Activated gamma-delta T cell (primary cell): ENCODE measurements at places on chromosomes 1 and 21.

DNA sequence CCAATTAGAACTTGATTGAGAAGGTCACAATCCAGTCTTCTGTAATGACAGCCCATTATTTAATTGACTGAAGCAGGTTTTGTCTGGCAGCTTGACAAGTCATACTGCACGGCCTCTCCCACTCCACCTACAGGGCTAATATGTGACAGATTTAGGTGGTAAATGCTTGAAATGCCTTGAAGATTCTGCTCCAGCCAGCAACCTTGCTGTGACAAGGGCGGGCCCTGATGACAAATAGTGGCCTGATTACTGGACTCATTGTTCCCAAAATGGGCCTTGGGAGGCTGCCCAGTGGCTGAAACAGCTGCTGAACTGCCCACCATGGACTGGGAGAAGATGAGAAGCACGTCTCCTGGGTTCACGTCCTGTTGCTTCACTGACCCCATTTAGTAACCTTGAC lies 30.0 kb upstream of the CRNN start:
- no peak for DNase-seq

DNA sequence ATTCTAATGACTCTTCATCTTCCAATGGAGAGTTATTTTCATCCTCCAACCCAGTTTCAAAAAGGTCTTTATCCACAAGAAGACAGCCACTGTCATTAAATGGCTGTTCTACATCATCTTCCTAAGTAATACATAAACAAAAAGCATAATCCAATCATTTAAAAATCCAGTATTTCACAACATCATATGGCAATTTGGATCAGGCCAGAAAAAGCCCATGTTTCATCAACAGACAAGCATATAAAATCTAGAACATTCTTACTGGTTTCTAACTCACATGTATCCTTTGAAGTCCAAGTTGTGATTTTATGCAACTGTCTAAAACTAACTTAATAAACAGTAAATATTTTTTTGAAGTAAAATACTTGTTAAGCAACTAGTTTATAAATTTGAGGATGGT lies 6.6 kb downstream of the CLSPN start:
- DNase-seq, result no peak

GRCh38 chr1:161307230-161307768 lies 2.5 kb downstream of the MPZ start:
- DNase-seq, result no peak

- DNase-seq, result no peak
These were observed 85.4 kb downstream of the ATG4C start for GRCh38 chr1:62869217-62869754.

GRCh38 chr21:34890724-34891612 lies 158.1 kb downstream of the RUNX1 start:
- no peak for DNase-seq

GRCh38 chr1:112855152-112855828 lies 100.7 kb downstream of the SLC16A1 start:
- DNase-seq, result no peak

- no peak for DNase-seq
These were observed 198.7 kb upstream of the PLD5 start for GRCh38 chr1:242723044-242723716.

DNA sequence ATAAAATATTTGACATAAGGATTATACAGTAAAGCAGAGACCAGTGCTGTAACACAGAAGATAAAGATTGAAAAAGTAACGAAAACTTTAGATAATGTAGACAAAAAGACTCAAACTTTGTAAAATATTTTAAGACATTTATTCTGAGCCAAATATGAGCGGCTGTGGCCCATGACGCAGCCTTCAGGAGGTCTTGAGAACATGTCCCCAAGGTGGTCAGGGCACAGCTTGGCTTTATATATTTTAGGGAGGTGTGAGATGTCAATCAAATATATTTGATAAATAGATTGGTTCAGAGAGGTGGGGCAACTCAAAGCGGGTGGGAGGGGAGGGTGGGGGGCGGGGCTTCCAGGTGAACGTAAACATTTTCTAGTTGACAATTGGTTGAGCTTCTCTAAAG lies 81.2 kb downstream of the WDR4 start:
- DNase-seq, result no peak

DNA sequence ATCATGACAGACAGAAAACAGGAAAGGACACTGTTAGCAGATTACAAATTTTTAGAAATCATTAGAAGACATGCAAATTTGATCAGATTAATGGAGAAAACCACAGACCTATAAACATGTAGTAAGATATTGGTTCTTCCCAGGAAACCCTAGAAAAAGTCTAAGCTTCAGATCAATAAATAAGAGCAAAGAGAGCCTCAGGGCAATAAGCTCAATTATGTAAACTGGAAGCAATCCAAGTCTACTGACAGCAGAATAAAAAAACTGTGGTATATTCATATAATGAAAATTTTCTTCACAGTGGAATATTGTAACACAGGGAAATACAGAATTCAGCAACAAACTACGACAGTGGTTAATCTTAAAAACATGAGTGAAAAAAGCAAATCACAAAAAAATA lies 36.3 kb downstream of the NRDC start:
- DNase-seq, result no peak

DNA sequence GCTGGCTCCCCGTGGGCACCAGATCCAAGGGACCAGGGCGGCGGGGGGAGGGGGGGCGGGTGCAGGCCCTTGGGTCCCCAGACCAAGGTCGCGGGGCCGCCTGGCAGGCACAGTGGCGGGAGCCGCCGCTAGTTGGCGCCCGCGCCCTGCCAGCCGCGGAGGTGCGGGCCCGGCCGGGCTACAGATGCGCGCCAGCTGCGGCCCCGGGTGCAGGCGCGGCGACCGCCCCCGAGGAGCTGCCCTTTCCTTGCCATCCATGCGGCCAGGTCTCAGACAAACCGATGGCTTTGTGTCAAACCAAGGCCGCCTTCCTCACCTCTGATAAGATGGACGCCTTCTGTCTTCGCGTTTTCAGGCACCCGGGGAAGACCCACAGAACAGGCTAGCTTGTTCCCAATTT lies 2.2 kb upstream of the RUNX3 start:
- DNase-seq, result no peak

DNA sequence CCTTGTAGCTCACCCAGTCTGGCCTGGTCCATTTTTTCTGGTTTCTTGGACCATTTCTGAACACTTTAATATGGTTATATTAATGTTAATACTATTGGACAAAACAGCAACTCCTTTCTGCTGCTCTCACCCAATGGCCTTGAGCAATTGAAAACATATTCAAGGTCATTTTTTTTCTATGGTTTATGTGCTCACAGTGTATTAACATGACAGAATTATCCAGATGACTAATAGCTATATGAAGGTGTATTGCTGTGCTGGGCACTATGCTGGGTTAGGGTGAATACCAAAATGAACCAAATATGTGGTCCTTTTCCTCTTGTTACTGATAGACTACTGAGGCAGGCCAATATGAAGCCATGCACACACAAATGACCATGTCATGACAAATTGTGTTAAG lies 591.6 kb upstream of the PLXNA2 start:
- no peak for DNase-seq

DNA sequence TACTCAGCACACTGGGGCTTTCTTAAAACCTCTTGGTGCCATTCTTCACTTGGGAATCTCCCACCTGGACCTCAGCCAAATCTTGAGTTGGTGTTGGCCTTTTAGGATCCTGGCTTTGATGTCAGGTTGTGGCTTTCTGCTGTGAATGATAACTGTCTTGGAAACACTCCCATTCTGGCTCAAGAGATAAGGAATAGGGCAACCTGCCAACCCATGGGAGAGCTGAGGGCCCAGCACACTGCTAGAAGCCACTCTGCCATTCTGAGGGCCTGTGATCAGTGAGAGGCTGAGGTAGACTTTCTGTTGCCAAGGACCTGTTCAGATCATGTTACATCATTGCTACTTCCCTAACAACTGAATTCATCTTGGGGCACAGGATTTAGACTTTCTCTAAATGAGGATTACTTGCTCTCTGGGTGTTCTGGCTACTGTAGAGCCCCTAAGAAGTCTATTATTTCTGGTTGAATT lies 45.8 kb downstream of the TTC39A start:
- DNase-seq, result no peak

DNA sequence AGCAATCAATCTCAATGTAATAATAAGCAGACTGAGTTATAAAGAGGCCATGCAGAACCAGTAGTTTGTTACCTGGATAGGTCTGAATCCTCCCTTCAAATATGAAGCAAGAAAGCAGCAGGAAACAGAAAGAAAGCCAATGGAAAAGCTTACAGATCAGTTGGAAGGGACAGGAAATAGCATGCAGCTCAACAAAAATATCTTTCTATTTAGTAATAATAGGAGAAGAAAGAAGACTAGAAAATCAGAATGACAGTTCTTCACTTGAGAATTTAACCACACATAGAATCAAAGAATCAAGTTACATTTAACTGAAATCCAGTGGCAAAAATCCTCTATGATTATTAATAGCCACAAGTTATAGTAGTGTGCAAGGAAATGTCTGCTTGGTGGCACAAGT lies 194.4 kb downstream of the EIF4G3 start:
- DNase-seq, result no peak

GRCh38 chr21:37032293-37032692 lies 25.8 kb downstream of the RIPPLY3 start:
- DNase-seq, result no peak

- DNase-seq, result no peak
These were observed 17.8 kb upstream of the PTGFR start for GRCh38 chr1:78472851-78473496.

- no peak for DNase-seq
These were observed 300.3 kb downstream of the GRIK1 start for GRCh38 chr21:29639366-29640079.

- no peak for DNase-seq
These were observed 34.7 kb upstream of the EXOSC10 start for GRCh38 chr1:11134251-11134897.

DNA sequence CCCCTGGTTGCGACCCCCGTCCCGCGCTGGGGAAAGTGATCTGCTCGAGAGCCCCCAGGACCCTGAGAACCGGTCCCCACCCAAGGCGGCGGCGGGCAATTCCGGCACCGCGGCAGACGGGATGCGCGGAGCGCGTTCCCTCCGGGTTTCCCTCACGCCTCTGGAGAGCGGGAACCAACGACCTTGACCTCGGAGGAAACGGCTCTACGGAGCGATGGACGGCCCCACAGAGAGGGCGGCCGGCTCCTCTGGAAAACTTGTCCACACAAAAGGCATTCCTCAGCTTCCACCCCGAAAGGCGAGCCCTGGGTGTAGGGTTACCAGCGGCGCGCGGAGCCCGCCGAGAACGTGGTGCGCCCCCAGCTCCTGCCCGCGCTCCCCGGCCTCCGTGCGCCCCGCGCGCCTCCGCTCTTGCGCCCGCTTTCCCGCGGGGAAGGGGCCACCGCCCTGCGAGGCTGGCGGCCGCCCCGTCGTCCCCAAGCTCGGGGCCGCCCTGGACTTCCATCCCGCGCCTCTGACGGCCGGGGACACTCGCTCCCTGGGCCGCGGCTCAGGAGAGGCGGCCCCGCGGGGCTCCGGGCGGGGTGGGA lies 391 bp upstream of the KIAA1614 start:
- DNase-seq, result no peak

- DNase-seq, result peak; percentile 24
These were observed 31.5 kb downstream of the CHD5 start for GRCh38 chr1:6148497-6149241.

DNA sequence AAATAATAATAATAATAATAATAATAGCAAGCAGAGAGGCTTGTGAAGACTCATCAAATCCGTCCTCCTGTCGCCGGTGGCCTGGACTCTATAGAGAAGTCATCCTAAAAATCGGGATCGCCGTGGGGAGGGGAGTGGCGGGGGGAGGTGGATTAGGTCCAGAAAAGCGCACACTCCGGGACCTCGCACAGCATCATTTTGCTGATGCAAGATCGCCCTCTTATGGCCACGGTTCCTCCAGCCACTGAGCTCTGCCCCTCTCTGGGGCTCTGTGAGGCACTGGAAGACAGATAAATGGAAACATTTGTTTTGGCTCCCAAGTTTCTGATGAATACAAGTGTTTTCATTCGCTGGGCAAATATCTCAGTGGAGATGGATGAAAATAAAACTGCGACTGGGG lies 612.0 kb downstream of the MATN1 start:
- DNase-seq, result no peak

DNA sequence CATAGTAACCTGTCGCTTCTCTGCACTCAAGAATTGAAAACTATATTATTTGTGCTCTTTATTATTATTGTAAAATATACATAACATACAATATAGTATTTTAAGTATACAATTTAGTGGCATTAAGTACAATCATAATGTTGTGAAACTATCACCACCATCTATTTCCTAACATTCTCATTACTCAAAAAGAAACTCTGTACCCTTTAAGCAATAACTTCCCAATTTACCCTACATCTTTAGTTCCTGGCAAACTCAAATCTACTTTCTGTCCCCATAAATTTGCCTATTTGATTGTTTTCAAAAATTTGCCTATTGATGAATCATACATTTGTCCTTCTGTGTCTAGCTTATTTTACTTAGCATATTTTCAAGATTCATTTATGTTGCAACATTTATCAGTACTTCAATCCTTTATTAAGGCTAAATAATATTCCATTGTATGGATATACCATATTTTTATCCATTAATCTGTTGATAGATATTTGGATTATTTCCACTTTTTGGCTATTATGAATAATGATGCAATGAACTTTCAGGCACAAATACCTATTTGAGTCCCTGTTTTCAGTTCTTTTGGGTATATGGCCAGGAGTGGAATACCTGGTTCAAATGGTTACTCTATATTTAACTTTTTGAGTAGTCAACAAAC lies 99.6 kb upstream of the DMRTA2 start:
- no peak for DNase-seq

DNA sequence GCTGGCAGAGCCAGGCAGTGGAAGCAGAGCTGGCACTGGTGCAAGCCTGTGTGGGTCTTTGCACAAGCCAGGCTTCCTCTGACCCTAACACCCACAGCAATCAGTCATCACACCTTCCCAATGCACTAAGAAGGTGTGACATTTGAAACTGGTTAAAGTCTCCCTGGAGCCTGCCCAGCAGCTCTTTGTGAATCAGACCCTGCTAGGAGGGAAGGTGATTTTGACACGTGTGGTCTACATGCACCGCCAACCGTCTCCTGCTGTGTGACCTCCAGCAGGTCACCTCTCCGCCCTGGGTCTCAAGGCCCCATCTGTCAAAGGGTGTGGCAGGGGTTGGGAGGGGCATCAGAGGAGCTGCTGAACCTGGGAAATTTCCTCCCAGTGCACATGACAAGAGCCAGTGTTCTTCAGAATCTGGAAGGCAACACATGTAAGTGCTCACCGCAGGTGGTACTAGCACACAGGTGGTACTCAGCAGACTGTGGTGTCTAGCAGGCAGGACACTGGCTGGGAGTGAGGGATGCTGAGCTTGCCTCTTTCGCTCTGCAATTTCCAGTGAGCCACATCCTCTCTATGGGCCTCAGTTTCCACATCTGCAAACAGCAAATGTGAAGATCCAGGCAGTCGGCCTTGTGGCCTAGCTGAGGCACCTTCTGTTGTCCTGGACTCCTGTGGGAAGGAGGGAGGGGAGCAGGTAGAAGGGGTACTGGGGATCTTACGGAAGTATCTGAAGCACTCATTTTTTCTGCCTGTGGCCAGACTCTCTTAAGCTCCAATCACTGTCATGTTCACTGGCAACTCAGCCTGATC lies 123.2 kb downstream of the DMRTB1 start:
- DNase-seq, result no peak

GRCh38 chr1:109910963-109911798 lies 532 bp downstream of the CSF1 start:
- DNase-seq, result no peak
